ENCODE measurements at places on chromosomes 16 and 17. TPM values are rescaled to one million over a fixed set of nuclear protein-coding genes. Genes with fewer than 3 reads are reported as not detected.

Gene NPIPA3
- total RNA-seq, result 1.6 TPM

Gene TNFRSF13B
- not detected for total RNA-seq

DNA sequence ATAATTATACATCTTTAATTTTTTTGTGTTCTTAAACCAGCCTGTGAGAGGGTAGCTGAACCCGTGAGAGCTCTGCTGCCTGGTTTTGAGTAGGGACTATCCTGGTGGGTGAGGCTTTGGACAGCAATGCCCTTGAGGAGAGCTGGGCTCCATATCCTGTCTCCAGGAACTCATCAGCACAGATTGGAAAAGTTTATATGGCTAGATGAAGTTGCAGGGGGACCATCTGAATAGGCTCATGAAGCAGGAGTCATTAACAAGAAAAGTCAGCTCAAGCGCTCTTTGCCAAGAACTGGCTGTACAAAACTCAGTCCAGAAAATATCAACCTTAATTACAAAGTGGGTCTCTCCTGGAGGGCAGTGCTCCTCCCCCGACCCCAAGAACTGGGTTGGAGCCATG, 33.8 kb upstream of the SSTR2 start:
- no peak for DNase-seq

DNA sequence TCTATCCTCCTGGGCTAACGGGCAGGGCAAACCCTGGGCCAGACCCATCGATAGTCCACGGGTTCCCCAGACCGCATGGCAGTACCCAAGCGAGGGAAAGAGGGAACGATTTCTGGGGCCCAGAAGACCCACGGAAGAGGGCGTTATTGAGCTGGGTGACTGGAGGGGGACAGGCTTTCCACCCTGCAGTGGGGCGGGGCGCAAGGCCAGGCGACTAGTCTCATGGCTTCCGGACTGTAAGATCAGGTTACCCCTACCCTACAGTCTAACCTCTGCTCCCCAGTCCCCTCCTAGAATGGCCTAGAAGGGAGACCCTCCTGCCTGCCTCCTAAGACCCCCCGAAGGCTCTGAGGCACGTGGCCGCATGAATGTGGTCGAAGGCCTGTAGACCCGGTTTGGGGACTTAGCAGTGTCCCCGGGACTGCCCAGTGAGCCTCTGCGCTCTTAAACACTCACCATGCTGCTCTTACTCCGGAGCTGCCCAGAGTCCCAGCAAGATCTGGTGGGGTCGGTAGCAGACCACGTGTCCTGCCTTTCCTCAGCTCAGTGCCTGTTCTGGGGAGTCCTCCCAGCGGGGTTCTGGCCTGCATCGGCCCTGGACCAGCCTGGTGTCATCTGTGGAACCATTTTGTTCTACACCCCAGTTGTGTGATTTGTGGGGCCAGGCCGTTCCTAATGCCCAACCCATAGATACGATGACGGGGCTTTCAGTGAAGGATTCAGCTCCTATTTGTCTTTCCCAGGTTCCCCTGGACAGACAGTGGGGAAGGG, 13.2 kb upstream of the AURKB start:
- no peak for DNase-seq

GRCh38 chr17:71460943-71461342, 659.9 kb upstream of the SOX9 start:
- peak; percentile 28 for DNase-seq

DNA sequence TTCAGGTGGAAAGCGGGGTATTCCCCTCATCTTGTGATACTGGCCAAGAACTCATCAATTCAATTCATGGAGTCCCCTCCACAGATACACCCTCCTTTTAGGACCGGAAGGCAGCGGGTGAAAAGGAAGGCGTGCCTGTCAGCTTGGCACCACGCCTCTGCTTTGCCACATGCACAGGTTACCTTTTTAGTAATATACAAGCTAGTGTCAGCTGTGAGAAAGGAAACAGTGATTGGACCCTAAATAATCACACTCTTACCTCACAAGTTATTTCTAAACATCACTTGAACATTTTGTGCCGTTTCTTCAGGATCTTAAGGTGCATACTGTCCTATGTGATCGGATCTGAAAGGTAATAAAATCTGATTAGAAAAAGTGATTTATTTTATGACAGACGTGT, 15.7 kb downstream of the ZDHHC7 start:
- no peak for DNase-seq

All from HCT116 (cell line).